ENCODE measurements at places on chromosomes 13 and 19.

- no peak for DNase-seq
These were observed 213.7 kb downstream of the B3GLCT start for GRCh38 chr13:31413516-31413915.

GRCh38 chr13:107811233-107812013, 403.9 kb downstream of the LIG4 start:
- DNase-seq, result peak; percentile 95

GRCh38 chr13:105543742-105544141, 991.7 kb downstream of the EFNB2 start:
- no peak for DNase-seq

DNA sequence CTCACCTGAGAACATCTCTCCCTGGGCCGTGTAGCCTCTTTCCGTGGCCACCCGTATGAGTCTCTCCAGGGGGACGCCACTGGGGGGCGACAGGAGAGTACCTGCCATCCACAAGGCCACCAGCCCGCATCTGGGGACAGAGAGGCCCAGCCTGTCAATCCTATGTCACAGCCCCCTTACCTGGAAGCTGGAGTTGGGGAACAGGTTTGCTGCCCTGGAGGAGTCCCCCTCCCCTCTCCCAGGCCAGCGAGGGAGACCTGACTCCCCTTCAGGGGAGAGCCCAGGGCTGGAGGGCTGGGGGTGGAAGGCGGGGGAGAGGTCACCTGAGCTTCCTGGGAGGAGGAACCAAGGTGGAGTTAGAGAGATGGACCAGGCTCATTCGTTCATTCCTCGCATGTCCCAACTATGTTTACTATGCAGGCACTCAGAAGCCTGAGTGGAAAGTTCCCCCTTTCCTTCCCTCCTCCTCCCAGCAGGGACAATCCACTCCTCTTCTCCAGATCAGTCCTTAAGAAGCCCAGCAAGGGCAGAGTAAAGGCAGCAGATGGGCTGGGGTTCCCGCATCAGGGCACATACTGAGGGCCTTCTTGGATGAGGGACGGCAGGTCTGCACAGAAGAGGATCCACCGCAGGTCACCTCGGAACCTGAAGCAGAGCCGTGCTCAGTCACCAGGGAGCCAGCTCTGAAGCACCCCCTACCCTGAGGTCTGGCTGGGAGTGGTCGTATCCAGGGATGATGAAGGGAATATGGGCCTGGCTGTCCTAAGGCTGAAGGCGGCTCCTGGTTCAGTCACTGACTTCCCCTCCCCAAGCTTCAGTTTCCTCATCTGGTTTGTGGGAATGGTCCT, 5.5 kb downstream of the ACTMAP start:
- DNase-seq, result peak; percentile 33

GRCh38 chr13:113589251-113589960, 4.9 kb downstream of the TFDP1 start:
- DNase-seq, result no peak

DNA sequence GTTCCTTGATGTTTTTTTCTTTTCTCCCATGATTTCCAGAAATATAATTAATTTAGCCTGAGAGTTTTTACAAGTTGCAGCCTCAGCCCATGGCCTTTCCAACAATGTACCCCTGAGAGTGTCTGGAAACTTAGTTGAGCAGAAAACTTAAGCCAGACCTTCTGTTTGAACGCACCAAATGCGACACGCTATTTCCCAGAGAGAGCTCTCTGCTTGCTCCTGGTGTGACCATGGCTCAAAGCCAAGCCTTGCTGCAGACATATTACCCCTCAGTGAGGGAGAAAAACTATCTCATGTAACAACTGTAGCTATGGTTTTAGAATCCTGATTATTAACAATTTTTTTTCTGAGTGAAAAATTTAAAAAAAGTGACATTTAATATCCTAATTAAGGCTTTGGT, 1204.5 kb upstream of the SLC10A2 start:
- DNase-seq, result no peak
